Neural crest cell (in vitro differentiated cells): ENCODE measurements at places on chromosomes 5 and 9. TPM values are rescaled to one million over a fixed set of nuclear protein-coding genes. Genes with fewer than 3 reads are reported as not detected.
A peak's percentile ranks its signal among the peaks of the same experiment; 100 is the strongest.

LHX3 gene
- total RNA-seq = 0.07 TPM in 1 of 2 replicates, not detected in the other

CDC25C gene
- total RNA-seq = 22.5 and 22.7 TPM in 2 replicates

- H3K27ac ChIP-seq = peak overlapping the region; percentile 94
- H3K36me3 ChIP-seq = no peaks in the 10 kb centered on the region
- peak overlapping the region; percentile 61 for H3K4me3 ChIP-seq
Measured at GRCh38 chr9:16099732-16100536, 547.1 kb downstream of the CCDC171 start.

DNA sequence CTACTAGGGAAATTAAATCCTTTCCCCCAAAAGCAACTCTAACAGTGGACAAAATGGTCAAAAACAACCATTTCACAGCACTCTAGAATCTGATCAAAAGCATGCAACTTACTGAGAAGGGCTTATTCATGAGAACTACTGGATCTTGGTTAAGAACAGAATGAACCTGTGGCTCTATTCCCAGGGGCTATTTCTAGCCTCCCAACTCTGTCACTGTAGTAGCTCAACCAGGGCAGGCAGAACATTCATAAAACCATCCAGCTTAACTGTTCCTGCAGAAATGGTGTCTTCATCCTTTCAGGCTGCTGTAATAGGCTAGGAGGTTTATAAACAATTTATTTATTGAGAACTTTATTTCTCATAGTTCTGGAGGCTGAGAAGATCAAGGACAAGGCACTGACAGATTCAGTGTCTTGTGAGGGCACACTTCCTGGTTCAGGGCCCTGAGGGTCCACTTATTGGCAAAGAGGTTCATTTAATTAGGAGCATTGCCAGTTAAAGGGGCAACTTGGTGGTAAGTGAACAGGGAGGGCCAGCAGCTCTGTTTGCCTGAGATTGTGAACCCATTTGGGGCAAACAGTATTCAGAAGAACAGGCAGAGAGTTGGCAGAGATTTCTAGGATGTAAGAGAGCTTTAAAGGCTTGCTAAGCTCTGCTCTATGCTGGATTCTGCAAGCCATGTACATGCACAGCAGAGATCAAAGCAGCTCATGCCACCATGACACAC lies 238.5 kb upstream of the FBXL7 start:
- H3K4me3 ChIP-seq = no peak overlapping the region
- no peaks in the 10 kb centered on the region for H3K36me3 ChIP-seq
- no peak overlapping the region for H3K27ac ChIP-seq
- no peak for DNase-seq

DNA sequence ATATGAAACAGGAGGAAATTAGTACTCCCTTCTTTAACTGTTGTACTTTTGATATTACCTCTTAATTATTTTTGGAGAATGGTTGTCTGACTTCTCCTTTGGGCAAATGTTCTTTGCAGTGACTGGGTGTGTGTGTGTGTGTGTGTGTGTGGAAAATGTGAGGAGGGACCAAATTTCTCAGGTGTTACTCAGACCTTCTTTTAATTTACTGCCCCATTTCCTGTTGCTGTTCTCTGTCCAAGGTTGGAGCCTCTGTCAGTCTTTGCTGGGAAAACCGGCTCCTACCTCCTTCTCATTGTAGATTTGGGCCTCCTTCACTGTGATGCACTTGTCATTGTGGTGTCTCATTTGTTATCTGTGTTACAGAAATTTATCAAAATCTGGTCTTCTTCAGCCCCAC lies 68.4 kb downstream of the PBX3 start:
- no peaks in the 10 kb centered on the region for H3K4me1 ChIP-seq
- DNase-seq = no peak
- no peak overlapping the region for H3K4me3 ChIP-seq
- no peak overlapping the region for H3K27ac ChIP-seq
- H3K27me3 ChIP-seq = no peaks in the 10 kb centered on the region

NUTM2G gene
- not detected in 2 replicates for total RNA-seq

TCOF1 gene
- 91.1 and 96.0 TPM in 2 replicates for total RNA-seq

DNA sequence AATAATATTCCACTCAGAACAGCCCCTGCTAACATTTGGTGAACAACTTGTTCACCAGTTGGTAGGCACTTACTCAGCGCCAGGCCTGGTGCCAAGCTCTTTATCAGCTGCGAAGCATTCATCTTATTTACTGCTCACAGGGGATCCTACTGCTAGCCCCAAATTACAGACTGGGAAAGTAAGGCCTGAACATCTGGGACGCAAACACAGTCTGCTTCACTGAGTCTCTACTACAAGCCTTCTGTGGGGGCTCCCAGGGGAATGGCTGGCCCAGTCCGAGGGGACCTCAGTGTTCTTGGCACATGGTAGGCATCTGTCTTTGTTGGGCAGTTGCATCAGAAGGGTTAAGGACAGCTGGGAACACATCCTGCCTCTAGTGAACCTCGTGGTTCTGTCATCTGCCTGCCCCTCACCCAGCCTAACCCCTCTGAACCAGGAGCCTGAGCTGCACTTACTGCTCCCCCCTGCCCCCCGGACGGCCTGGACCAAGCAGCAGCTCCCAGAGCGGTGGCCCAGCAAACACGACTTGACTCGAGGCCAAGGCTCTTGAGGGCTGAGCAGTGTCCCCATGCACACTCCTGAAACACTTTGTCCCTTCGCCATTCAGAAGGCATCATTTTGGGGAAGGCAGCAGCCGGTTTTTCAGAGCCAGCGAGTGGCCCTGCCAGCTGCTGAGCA lies at the start of gene PHYHD1:
Gene PHYHD1, plus strand, starts transcription at position 602 of the 678 bp plus-strand sequence. CDS start 1,342 bp downstream, outside the sequence.
- no peaks in the 10 kb centered on the region for H3K36me3 ChIP-seq
- H3K27ac ChIP-seq = peak within 1 kb of the TSS; percentile 96
- DNase-seq = no peak
- H3K4me1 ChIP-seq = peaks cover 12% of the 10 kb centered on the region
- H3K4me3 ChIP-seq = peak within 1 kb of the TSS; percentile 89
- no peaks in the 10 kb centered on the region for H3K27me3 ChIP-seq

OR5C1 gene
- total RNA-seq = not detected in 2 replicates

INSL4 gene
- total RNA-seq = not detected in 2 replicates

GRCh38 chr9:20904995-20905394 lies 126.4 kb downstream of the HACD4 start:
- H3K4me1 ChIP-seq = peaks cover 4% of the 10 kb centered on the region
- H3K36me3 ChIP-seq = peaks cover 2% of the 10 kb centered on the region
- H3K4me3 ChIP-seq = no peak overlapping the region
- H3K27ac ChIP-seq = no peak overlapping the region
- DNase-seq = no peak
- no peaks in the 10 kb centered on the region for H3K27me3 ChIP-seq

- H3K27ac ChIP-seq = no peak overlapping the region
- peaks cover 4% of the 10 kb centered on the region for H3K27me3 ChIP-seq
- H3K4me1 ChIP-seq = peaks cover 8% of the 10 kb centered on the region
- H3K36me3 ChIP-seq = no peaks in the 10 kb centered on the region
Measured at GRCh38 chr5:6788439-6788838, 75.2 kb downstream of the TENT4A start.

GRCh38 chr9:89871871-89872331 lies 267.1 kb downstream of the GADD45G start:
- no peaks in the 10 kb centered on the region for H3K36me3 ChIP-seq
- no peak overlapping the region for H3K27ac ChIP-seq
- no peak overlapping the region for H3K4me3 ChIP-seq
- DNase-seq = no peak
- H3K27me3 ChIP-seq = no peaks in the 10 kb centered on the region

DNA sequence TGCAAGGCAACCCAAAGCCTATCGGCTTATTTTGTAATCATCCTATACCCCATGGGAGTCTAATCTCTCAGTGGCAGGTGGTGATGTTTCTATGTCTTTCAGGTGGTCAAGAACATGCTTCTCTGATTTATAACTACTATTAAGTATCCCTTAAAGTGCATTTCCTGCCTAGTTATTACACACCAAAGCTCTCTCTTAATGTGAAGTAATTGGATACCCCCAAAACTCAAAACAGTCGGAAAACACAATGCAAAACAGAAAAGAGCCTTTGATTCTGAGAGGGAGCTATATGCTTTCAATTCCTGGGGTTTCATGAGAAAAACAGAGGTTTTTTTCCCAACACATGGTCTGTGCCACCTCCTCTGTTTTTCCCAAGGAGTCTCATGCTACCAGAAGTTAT lies 416.4 kb downstream of the CSNK1G3 start:
- no peaks in the 10 kb centered on the region for H3K4me1 ChIP-seq
- H3K36me3 ChIP-seq = peaks cover 7% of the 10 kb centered on the region
- no peak overlapping the region for H3K4me3 ChIP-seq
- no peaks in the 10 kb centered on the region for H3K27me3 ChIP-seq
- DNase-seq = no peak

GRCh38 chr5:176647843-176648473 lies 674 bp downstream of the TSPAN17 start:
- no peaks in the 10 kb centered on the region for H3K36me3 ChIP-seq
- peak overlapping the region; percentile 84 for H3K4me3 ChIP-seq
- H3K4me1 ChIP-seq = peaks cover 17% of the 10 kb centered on the region
- H3K27me3 ChIP-seq = no peaks in the 10 kb centered on the region
- peak overlapping the region; percentile 75 for H3K27ac ChIP-seq

GRCh38 chr5:142637871-142638270 lies 48.0 kb downstream of the FGF1 start:
- DNase-seq = no peak
- H3K27me3 ChIP-seq = no peaks in the 10 kb centered on the region
- H3K4me1 ChIP-seq = peaks cover 21% of the 10 kb centered on the region
- H3K27ac ChIP-seq = peak overlapping the region; percentile 36

DNA sequence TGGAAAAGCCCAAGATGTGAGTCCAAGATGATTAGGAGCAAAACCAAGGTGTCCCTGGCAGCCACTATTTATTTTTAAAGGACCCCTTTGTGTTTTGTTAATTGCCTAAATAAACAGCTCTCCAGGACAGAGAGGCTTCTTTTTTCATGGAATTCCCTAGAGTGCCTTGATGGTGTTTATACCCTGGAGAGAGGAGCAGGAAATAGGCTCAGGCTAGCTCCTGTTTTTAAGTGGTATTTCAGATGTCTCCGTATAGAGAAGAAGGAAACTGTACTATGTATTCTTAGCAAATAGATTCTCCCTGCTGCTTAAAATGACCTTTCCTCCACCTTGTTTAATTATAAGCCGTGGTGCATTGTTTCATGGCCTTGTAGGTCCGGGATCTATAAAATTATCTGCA lies 292.4 kb downstream of the CD180 start:
- DNase-seq = no peak
- no peak overlapping the region for H3K4me3 ChIP-seq
- H3K27ac ChIP-seq = no peak overlapping the region

FBP2 gene
- total RNA-seq = not detected in 2 replicates

DNA sequence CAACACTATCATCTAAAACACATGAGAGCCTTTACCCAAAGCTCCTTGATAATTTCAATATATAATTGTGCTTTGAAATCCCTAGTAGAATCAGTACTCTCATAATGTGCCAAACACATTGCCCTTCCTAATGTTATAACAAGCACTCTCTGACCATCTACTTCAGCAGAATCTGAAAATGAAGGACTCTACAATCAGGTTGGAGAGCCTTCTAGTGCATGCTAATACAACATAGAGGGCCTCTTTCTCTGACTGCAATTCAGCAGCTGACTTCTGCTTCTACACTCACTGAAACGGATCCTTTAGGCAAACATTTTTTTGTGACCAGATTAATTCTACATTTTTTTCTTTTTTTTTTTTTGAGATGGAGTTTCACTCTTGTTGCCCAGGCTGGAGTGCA lies 155.6 kb downstream of the EPB41L4A start:
- no peak overlapping the region for H3K4me3 ChIP-seq
- no peaks in the 10 kb centered on the region for H3K36me3 ChIP-seq

THBS4 gene
- total RNA-seq = 6.9 and 10.0 TPM in 2 replicates

FGF1 gene
- not detected in 2 replicates for total RNA-seq

DNA sequence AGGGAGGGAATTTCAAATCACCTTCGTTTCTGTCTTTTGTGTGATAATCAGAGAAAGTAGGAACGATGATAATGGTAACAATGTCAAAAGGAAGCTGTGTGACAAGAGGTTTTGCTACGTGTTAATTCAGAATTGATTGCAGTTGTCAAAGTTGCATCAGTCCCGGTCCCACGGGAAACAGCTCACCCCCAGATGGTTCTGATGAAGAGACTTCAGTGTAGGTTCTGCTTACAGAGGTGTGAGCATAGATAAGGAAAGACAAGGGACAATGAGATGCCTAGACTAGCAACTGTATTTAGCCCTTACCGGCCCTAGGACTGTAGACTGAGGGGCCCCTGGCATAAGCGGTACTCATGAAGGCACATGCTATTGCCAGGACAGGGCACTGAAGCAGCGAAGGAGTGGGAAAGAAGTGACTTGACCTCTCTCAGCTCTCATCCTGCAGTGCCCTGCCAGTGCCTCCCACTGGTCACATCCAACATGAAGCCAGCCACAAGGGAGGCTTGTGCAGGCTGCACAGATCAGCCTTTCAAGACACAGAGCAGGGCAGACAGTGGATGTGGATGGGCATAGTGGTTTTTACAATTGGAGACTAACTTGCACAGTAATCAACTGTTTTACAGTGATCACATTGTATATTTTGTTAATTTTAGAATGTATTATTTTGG lies 21.1 kb downstream of the PDE8B start:
- H3K4me3 ChIP-seq = no peak overlapping the region
- DNase-seq = no peak
- H3K4me1 ChIP-seq = no peaks in the 10 kb centered on the region
- H3K27me3 ChIP-seq = peaks cover 6% of the 10 kb centered on the region
- no peak overlapping the region for H3K27ac ChIP-seq

GRCh38 chr5:144451187-144451973 lies 280.7 kb downstream of the KCTD16 start:
- no peaks in the 10 kb centered on the region for H3K36me3 ChIP-seq
- no peak for DNase-seq
- no peak overlapping the region for H3K4me3 ChIP-seq
- H3K4me1 ChIP-seq = no peaks in the 10 kb centered on the region
- H3K27me3 ChIP-seq = no peaks in the 10 kb centered on the region

GRCh38 chr9:89478821-89479668 lies 18.9 kb downstream of the SEMA4D start:
- H3K4me1 ChIP-seq = peaks cover 34% of the 10 kb centered on the region
- H3K4me3 ChIP-seq = no peak overlapping the region
- no peak for DNase-seq
- H3K27me3 ChIP-seq = no peaks in the 10 kb centered on the region
- peak overlapping the region; percentile 35 for H3K27ac ChIP-seq

GRCh38 chr9:110276781-110277180 lies 20.5 kb upstream of the TXN start:
- H3K36me3 ChIP-seq = no peaks in the 10 kb centered on the region
- no peak overlapping the region for H3K27ac ChIP-seq
- H3K4me1 ChIP-seq = no peaks in the 10 kb centered on the region
- H3K27me3 ChIP-seq = no peaks in the 10 kb centered on the region
- DNase-seq = no peak
- H3K4me3 ChIP-seq = no peak overlapping the region

DNA sequence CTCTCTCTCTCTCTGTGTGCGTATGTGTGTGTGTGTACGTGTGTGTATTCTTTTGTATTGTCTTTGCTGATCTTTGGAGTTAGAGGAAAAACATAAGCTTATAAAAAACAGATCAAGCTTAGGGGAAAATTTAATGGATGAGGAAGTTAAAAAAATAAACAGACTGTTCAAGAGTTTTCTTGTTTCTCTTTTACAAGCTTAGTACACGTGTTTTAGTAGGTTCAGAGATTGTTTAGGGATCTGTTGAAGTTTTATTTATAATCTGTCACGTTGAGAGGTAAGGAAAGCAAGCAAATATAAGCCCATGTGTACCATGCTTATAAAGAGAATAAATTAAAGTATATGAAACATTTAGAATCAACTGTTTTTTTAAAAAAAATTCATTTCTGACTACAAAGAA lies 1470.3 kb upstream of the NUDT12 start:
- H3K4me1 ChIP-seq = no peaks in the 10 kb centered on the region
- no peaks in the 10 kb centered on the region for H3K27me3 ChIP-seq

- peaks cover 5% of the 10 kb centered on the region for H3K36me3 ChIP-seq
- peaks cover 16% of the 10 kb centered on the region for H3K4me1 ChIP-seq
- H3K27me3 ChIP-seq = no peaks in the 10 kb centered on the region
- H3K27ac ChIP-seq = no peak overlapping the region
Measured at GRCh38 chr5:140267559-140268018, 35.3 kb downstream of the PFDN1 start.

GRCh38 chr5:124253203-124253810 lies 493.1 kb downstream of the ZNF608 start:
- H3K4me1 ChIP-seq = peaks cover 45% of the 10 kb centered on the region
- DNase-seq = no peak
- H3K27ac ChIP-seq = peak overlapping the region; percentile 59

GNA14 gene
- not detected in 2 replicates for total RNA-seq
